ENCODE measurements at places on chromosomes 1 and 21.

GRCh38 chr1:103517380-103518047 is 8.0 kb upstream of the RNPC3 start:
- DNase-seq: no peak

- DNase-seq: no peak
Measured at GRCh38 chr1:205074513-205074912, 9.7 kb downstream of the TMEM81 start.

DNA sequence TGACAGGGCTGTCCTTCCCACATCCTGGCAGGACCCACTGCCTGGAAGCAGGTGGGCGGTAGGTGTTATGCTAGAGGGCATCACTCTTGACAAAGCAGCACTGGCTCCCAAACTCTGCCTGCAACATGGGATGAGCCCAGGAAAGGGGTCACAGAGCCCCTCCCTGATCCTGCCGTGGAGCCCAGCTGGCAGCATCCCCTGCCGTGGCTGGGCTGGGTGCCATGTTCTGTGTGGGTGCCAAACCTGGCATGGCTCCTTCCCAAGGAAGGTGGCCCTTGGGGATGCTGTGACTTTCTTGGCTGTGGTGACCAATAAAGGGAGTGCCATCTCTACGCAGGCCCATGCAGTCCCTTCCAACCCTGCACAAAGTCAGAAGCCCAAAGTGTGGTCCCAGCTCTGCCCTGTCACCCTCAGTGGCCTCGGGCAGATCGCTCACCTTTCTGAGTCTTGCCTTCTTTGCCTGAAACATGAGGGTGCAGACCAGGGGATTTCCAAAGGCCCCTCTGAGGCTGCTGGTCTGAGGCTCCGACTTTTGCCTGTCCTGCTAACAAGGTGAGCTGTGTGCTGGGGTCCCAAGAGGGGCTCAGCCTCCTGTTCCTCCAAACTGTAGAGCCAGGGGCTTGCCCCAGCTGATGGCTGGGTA is 6.0 kb downstream of the CDK18 start:
- no peak for DNase-seq

- no peak for DNase-seq
Measured at GRCh38 chr1:25794325-25794724, 5.7 kb upstream of the SELENON start.

DNA sequence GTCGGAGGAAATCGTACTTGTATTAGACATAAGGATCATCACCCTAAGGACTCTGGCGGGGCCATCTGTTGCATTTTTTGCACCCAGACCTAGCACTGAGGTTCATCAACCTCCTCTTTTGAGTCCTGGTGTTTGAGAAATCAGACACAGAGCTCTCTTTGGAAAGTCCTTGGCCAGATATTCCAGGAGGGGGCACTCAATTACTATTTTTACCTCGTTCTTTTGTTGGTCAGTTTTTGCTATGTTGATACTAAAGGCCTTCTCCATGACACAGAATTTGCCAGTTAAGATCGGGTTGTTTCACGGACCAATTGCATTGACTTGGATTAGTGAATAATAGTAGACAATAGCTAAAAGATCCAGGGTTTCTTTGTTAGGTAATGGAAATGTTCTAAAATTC is 711.2 kb downstream of the KCNT2 start:
- DNase-seq: no peak

DNA sequence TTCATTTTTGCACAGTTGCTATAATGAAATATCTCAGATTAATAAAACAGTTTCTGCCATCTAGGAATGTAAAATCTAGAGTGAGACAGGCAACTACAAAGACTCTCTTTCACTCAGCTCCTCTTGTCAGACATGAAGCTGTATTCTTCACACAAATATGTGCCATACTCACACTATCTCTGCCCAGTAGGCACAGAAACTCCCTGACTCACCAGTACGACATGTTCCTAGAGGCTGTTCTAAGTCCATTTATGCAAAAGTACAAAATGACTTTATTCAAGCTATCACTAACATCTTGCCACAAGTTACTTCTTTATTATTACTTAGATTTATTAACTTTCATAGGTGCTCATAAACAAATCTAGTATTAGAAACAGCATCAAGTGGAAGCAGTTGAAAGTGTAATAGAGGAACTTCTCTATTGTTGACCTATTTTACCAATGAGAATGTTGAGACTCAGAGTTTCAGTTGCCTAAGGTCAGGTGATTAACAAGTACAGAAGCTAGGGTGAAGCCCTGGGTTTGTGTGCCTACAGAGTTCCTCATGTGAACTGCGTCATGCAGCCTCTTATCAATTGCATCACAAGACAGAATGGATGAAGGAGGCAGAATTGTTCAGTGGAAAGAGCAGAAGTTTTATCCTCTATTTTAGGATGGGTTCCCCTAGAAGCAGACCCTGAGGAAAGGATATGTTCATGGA is 98.9 kb downstream of the RGS2 start:
- no peak for DNase-seq

DNA sequence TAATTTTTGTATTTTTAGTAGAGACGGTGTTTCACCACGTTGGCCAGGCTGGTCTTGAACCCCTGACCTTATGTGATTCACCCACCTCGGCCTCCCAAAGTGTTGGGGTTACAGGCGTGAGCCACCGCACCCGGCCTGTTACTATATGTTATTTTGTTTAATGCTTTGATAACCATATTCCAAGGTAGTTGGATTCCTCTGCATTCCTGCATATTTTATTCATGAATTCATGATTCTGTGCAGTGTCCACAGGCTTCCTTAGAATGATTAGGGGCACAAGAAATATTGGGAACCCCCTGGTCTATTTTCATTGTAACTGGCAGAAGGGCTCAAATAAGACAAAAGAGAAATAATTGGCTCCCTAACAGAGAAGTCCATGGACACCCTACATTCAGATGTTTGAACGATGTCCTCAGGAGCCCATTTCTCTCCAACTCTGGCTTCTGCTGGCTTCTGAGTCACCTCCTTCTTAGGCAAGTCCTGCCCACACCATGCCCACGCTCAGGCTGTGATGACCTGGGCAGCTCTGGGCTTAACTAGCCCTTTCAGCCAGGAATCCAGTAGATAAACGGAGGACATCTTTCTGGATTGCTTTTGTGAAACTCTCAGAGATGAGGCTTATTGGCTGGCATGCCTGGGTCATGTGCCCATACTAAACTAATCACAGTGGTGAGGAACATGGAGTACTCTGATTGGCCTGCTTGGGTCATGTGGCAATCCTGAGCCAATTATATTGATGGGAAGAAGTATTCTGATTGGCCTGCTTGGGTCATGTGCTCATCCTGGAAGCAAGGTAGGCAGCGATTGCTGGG is 32.6 kb downstream of the TNFRSF8 start:
- no peak for DNase-seq

GRCh38 chr1:174958396-174958795 is 41.4 kb upstream of the CACYBP start:
- DNase-seq: no peak
